ENCODE measurements at places on chromosomes 13 and 19.

DNA sequence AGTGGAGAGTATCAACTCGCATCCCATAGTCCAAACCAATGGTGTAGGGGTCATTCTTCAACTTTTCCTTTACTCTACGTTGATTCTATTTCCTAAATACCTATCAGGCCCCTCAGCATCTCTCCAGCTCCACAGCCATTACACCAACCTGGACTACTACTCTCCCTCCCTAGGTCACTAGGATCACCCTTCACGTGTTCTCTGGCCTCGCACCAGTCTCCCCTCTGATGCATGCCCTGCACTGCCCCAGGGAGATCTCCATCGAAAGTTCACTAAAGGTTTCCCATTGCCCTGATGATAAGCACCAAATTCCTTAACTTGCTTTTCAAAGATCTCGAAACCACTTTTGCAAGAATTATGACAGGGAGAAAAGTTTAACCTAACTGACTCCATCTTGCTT, 421.5 kb downstream of the TSHZ3 start:
- DNase-seq: no peak

GRCh38 chr19:16444269-16444600, 27.5 kb downstream of the EPS15L1 start:
- no peak for DNase-seq

- no peak for DNase-seq
Observed at GRCh38 chr13:45737571-45738017, 35.5 kb downstream of the CBY2 start.

GRCh38 chr19:5337708-5338655, 2.6 kb downstream of the PTPRS start:
- no peak for DNase-seq

DNA sequence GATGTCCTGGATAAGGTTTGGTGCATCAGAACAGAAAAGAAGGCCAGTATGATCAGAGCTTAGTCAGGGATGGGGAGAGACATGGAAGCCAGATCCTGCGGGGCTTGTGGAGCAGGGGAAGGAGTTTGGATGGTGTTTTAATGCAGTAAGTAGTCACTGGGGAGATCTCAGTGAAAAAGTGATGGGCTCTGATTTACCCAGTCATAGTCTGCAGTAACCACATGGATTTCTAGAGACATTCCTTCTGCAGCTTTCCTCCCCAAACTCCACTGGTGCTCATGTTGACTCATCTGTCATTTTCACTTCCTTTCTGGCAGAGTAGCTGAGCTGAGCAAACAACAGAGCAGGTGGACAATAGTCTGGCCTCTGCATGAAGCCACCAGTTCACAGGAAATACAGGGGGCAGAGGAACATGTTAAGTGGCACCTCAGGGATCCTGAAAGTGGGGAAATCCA, 144.1 kb downstream of the DPF1 start:
- DNase-seq: no peak

- no peak for DNase-seq
Observed at GRCh38 chr13:75554981-75555380, 5.4 kb downstream of the UCHL3 start.

- no peak for DNase-seq
Observed at GRCh38 chr19:7739801-7740681, 7.3 kb downstream of the CD209 start.

DNA sequence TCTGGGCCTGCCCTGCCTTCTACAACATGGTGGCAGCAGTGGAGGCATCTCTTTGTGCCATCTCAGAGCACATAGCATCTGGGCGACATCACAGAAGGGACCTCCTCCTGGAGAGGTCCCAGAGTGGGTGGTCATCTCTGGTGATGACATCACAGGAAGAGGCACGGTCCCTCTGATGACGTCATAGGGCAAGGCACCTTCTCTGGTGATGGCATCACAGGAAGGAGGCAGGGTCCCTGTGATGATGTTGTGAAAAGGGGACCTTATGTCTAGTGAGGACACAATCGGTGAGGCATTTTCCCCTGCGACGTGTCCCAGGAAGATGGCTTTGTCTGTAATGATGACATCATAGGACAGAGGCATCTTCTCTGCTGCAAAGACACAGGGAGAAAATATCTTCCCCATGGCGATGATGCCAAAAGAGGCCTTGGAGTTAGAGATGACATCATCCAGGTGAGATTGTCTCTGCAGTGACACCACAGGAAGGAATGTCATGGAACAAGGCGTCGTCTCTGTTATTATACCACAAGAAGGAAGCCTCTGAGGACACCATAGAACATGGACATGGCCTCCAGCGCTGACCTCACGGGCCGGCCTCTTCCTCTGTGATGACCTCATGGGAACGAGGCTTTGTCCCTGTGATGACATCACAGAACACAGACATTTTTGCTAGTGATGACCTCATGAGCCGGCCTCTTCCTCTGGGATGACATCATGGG, 10.7 kb downstream of the SHISA7 start:
- no peak for DNase-seq

DNA sequence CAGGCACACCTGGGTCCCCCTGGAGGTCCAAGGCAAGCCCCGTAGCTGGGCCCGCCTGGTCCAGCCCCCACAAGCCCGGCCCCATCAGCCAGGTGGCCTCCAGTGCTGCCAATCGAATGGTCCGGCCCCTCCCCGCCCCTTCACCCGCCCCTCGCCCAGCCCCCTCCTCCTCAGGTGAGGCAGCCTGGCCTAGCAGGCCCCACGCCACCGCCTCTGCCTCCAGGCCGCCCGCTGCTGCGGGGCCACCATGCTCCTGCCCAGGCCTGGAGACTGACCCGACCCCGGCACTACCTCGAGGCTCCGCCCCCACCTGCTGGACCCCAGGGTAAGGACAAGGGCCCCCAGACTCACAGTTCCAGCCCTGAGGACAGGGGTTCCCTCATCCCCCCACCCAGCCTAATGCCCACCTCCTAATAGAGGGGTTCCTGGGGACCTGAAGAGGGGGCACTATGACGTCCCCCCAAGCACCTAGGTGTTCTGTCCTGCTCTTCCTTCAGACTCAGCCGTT, at the start of gene HPN:
TSS of gene HPN (plus strand) at position 174 of the 508 bp plus-strand sequence. CDS start 786 bp downstream, outside the sequence.
- peak; percentile 68 for DNase-seq

DNA sequence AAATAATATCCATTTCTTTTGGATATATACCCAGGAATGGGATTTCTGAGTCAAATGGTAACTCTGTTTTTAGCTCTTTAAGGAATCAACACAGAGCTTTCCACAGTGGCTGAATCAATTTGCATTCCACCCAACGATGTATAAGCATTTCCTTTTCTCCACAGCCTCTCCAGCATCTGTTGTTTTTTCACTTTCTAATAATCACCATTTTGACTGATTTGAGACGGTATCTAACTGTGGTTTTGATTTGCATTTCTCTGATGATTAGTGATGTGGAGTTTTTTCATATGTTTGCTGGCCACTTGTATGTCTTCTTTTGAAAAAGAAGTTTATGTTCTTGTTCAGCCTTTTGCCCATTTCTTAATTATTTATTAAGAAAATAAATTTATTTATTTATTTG, 352.2 kb upstream of the OBI1 start:
- no peak for DNase-seq

- DNase-seq: no peak
Observed at GRCh38 chr19:9523885-9524474, 14.5 kb downstream of the ZNF426 start.

DNA sequence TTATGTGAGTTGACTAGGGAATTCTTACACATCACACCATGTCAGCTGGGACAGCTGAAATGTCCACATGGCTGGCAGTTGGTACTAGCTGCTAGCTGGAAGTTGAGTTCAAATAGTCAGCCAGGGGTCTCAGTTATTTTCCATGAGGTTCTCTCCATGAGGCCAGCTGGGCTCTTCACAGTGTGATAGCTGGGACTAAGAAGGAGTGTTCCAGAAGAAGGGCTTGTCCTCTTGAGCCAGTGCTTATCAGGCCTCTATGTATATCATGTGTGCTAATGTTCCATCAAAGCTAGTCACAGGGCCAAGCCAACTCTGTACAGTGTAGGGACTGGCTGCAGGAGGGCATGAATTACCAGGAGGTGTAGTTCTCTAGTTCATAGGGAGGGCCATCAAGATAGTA, 11.8 kb downstream of the USPL1 start:
- no peak for DNase-seq

DNA sequence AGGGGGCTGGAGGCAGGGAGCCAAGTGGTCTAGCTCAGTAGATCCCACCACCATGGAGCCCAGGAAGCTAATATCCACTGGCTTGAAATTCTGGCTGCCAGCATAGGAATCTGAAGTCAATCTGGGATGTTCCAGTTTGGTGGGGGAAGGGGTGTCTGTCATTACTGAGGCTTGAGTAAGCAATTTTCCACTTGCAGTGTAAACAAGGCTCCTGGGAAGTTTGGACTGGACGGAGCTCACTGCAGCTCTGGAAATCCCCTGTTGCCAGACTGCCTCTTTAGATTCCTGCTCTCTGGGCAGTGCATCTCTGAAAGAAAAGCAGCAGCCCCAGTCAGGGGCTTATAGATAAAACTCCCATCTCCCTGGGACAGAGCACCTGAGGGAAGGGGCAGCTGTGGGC, 349.2 kb upstream of the KLHL1 start:
- no peak for DNase-seq

- DNase-seq: no peak
Observed at GRCh38 chr13:113903912-113904311, 40.0 kb upstream of the GAS6 start.

- no peak for DNase-seq
Observed at GRCh38 chr13:102999499-102999898, 66.7 kb downstream of the SLC10A2 start.

GRCh38 chr19:1131718-1132551, 28.1 kb downstream of the GPX4 start:
- no peak for DNase-seq

DNA sequence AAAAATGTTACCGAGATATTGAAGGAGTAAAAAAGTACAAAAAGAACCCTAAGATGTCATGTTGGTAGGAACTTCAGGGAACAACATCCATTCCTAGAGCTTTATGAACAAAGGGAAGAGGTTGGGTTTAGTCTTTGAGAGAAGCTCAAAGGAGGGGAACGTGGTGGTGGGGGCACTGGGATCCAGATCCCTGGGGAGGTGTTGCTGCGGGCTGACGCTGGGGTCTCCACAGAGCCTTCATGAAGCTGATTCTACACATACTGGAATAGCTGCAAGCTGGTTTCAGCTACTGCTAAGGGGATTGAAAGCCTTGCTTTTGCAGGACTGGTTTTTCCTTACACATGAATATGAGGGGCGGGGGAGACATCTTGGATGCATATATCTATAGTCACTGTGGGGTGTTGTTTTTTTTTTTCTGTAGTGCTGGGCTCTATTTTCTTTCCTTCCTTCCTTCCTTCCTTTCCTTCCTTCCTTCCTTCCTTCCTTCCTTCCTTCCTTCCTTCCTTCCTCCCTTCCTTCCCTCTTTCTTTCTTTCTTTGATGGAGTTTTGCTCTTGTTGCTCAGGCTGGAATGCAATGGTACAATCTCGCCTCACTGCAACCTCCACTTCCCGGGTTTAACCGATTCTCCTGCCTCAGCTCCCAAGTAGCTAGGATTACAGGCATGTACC, 6.5 kb upstream of the MZF1 start:
- DNase-seq: no peak

- DNase-seq: no peak
Observed at GRCh38 chr19:19537075-19538048, 703 bp upstream of the CILP2 start.

DNA sequence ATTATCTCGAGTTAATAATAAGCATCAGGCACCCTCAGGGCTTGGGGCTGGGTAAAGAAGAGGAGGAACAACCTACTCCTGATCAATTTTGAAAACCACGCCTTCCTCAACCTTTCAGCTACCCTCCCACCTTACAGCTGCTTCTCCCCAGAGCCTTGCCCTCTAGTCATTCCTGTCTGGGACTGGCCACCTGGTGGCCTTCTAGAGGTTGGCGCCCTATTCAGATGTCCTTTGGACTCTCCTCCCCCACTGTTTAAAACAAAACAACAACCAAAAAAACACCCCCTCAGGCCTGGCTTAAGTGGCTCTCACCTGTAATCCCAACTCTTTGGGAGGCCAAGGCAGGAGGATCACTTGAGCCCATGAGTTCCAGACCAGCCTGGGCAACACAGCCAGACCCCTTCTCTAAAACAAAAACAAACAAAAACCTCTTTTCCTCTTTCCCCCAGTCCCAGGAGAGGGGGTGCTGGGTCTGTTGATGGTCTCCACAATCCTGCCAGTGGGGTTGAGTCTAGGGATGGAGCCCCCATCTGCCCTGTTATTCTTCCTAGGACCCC, 62.3 kb downstream of the CCDC70 start:
- no peak for DNase-seq

DNA sequence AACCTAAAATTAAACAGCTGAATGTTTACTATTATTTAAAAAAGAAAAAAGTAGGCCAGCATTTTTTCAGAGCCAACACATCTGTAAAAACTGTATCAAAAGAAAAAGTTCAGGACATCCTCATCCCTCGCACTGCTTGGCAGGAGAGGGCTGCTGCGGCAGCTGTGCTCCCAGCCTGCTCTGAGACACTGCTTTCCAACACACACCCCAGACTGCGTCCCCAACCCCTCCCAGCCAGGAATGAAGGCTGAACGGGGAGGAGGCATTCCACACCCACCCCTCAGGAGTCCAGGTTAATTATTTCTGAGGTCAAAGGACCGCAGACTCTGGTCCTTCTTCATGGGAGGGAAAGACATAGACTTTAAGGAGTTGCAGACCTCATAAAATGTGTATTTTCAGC, 43.1 kb downstream of the COL4A1 start:
- no peak for DNase-seq

DNA sequence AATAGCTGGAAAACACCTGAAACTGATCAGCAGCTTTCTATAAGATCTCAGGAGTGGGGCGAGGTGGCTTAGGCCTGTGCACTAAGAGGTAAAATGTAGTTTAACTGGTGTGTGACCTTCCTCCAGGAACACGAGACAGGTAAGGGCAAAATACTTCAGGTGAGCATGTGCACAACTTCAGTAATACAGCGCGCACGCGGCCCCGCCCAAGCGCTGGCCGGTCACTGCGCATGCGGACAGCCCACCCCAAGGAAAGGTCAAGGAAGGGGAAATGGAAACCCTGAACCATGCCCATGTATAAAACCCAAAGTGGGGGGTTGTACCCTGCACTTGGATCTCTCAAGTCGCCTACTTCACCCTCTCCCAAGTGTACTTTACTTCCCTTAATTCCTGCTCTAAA, 49.4 kb upstream of the ARHGEF7 start:
- no peak for DNase-seq

GRCh38 chr19:49255674-49256073, 69.3 kb downstream of the SLC6A16 start:
- DNase-seq: no peak

GRCh38 chr19:57546513-57546912, 13.2 kb downstream of the ZNF550 start:
- no peak for DNase-seq

- no peak for DNase-seq
Observed at GRCh38 chr19:3836887-3837286, 32.0 kb downstream of the ZFR2 start.

- no peak for DNase-seq
Observed at GRCh38 chr13:88022431-88023208, 351.4 kb downstream of the SLITRK5 start.

DNA sequence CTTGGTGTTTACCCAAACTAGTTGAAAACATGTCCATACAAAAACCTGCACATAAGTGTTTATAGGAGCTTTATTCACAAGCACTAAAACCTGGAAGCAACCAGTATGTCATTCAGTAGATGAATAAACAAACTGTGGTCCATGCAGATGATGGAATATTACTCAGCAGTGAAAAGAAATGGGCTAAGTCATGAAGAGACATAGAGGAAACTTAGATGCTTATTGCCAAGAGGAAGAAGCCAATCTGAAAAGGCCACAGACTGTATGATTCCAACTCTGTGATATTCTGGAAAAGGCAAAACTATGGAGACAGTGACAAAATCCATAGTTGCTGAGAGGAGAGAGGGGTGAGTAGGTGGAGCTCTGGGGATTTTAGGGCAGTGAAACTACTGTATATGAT, 38.8 kb upstream of the MCF2L start:
- DNase-seq: no peak

GRCh38 chr19:45629704-45630103, 9.5 kb downstream of the EML2 start:
- no peak for DNase-seq
